ENCODE measurements at places on chromosomes 6 and 20.
A peak's percentile ranks its signal among the peaks of the same experiment; 100 is the strongest.

- no peak for DNase-seq
These were observed 210.0 kb downstream of the OGFRL1 start for GRCh38 chr6:71498638-71499037.

DNA sequence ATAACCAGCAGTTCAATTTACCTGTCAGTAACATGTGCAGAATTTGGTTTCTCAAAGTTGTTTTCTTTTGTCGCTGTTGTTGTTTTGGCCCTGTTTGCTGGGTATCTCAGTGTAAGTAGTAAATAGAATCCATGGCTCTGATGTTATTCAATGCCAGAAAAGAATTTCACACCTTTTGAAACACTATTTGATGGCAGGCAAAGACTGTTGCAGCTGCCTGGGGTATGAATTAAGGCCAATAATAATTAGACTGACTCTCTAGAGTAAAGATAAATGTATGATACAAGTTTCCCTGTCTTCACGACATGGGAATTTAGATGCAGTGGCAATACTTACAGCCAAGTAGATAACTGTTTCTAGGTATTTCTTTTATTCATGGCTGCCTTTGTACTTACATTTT, 281.4 kb downstream of the CD83 start:
- DNase-seq, result no peak

- DNase-seq, result peak; percentile 45
These were observed 333.9 kb downstream of the HACE1 start for GRCh38 chr6:104525677-104526322.

GRCh38 chr20:41927189-41927588, 309.0 kb upstream of the CHD6 start:
- no peak for DNase-seq

DNA sequence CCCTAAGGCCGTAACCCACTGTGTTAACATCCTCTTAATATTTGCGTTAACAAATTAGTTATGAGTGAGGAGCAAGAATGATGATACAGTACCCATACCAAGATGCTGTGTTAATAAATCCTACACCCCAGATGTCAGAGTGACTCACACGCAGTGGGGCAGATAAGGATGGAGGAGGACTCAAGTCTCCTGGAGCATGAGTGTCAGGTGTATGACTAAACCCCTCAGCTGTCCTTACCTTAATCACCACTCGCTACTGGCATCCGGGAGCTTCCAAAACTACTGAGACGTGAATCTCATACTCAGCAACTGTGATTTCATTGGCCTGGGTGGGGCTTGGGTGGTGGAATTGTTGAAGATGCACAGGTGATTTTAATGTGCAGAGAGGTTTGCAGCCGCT, 131.3 kb upstream of the MTHFD1L start:
- no peak for DNase-seq

GRCh38 chr20:50744143-50744792, 12.9 kb downstream of the PARD6B start:
- DNase-seq, result peak; percentile 67

DNA sequence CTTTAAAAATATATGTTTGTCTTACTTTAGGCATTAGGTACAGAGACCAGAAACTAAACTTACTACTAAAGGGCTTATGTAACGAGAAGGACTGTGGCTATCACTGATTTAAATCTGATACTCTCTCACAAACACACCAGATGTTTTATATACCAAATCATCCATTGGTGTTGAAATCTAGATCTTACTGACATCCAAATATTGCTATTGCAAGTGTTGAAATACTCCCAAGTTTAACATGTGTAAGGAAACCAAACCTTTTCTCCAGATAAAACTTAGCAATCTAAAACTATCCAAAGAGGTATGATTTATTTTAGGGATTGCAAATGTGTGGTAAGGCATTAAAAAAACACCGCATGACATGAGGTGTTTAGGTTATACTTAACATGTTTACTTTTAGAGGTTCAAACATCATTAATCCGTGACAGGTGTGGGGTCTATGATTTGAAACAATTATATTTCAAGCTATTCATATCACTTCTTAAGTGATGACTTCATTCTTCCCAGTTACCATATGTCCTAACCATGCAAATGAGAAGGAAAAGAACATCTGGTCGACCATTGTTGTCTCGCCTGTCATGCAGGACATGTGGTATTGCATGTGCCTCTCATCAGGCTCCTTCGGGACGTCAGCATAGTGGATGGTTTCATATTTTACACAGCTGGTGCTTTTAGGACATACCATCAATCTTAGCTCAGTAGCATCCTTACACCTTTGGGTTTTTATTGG, 168.3 kb upstream of the SPACA1 start:
- DNase-seq, result no peak

GRCh38 chr6:149586149-149586548, 20.0 kb downstream of the GINM1 start:
- no peak for DNase-seq

- no peak for DNase-seq
These were observed 102.1 kb downstream of the DLGAP4 start for GRCh38 chr20:36408219-36408618.

- DNase-seq, result no peak
These were observed 54.4 kb downstream of the GOPC start for GRCh38 chr6:117547688-117548621.

DNA sequence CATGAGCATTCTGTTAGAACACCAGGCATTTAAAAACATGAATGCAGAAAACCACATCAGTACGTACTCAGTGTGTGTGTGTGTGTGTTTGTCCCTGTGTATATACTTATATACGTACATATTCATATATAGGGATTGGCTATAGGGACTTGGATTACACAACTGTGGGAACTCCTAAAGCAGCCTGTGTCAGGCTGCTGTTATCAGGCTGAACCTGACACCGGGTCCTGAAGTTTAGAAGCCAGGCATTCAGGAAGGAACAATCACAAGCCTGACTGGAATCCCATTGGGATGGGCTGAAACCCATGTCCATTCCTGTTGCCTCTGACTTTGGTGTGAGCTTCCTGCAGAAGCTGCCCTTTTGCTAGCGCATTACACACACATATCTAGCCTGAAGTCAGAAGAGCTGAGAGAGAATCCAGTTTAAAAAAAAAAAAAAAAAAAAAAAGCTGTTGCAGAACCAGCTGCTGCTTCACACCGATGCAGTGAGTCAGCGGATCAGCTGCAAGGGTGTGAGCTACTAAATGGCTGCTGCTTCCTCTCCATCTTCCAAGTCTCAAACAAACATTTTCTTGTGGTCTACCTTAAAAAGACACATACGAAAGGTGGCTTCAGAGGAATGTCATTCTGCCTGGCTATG, 348.1 kb downstream of the THBS2 start:
- DNase-seq, result no peak

DNA sequence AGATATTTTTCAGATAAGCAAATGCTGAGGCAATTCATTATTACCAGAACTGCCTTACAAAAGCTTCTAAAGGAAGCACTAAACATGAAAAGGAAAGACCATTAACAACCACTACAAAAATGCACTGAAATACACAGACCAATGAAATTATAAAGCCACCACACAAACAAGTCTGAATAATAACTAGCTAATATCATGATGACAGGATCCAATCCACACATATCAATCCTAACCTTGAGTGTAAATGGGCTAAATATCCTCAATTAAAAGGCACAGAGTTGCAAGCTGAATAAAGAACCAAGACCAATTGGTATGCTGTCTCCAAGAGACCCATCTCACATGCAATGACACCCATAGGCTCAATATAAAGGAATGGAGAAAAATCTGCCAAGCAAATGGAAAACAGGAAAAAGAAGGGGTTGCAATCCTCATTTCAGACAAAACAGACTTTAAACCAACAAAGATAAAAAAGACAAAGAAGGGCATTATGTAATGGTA, 58.0 kb upstream of the PHIP start:
- DNase-seq, result no peak

DNA sequence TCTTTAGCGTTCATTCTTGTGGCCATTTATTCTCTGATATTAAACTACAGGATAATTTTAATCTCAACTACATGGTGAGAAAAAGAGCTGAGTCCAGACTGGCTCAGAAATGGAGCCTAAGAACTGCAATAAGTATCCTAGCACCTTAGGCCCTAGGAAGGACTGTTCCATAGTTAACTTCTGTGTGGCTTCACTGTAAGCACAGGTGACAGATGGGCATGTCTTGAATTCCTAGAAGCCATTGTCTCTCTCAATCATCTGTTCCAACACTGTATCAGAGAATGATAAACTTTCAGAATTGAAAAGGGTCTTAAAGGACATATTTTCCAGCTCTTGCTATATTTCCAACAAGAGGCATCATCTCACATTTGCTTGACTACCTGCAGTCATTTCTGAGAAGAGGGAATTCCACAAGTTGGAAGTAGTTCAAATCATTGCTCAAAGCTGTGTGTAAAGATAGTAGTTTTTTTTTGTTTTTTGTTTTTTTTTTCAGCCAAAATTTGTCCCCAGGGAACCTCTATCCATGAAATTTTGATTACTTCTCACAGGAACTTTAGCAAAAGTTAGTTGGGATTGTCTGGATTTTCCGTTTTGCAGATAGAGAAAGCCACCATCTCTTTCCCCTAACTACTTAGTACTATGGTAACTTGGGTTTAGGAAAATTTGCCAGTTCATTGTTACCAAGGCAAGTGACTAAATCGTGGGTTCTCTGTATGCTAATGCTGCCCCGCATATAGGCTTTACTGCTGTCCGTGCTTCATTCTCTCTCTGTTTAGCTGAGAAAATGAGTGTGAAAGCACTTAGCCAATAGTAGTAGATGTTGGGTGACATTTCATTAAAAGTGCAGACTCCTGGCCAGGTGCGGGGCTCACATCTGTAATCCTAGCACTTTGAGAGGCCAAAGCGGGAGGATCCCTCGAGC, 47.2 kb downstream of the KCNS1 start:
- no peak for DNase-seq

DNA sequence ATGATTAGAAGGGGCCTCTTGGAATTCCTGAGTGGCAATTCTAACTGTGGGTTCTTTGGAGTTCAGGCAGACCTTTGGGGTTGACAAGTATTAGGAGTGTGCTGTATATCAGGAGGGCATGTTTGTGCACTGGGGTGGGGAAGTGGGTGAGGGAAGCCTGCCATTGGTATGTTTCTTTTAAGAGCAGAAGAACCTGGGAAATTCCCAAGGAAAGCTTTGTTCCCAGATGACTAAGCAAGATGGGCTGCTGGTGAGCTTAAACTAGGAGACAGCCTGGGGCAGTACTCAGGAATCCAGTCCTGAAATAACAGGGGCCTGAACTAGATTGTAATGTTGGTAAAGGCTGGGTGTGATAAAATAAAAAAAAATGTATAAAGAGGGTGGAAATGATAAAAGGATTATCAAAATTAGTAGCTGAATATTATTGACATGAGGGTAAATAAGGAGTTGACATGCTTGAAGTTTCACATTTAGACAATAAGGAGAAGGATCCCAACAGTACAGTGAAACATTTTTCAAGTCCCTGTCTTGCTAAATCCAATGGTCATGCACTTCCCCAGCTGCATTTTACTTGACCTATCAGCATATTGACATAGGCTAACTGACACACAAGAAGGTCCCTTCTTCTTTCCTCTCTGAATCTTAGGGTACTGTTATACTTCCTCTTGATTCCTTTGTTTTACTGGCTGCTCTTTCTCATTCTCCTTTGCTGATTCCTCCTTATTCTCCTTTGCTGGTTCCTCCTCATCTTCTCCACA, 18.4 kb upstream of the IFNGR1 start:
- DNase-seq, result peak; percentile 79

DNA sequence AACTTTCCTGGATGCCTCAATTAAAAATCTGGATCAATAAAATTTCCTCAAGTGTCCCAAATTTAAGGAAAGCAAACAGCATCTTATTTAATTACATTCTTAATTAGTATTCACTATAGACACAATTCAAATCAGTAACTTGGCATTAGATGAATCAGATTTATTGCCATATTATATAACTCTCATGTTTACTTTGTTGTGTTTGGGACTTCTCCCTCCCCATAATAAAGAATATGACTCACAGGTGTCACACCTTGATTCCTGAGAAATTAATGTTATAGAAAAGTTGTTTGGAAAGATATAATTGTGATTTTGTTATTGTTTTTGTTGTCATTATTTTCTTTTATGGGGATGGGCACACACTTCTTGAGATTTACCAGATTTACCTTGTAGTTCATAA, 18.4 kb downstream of the EYA4 start:
- no peak for DNase-seq

DNA sequence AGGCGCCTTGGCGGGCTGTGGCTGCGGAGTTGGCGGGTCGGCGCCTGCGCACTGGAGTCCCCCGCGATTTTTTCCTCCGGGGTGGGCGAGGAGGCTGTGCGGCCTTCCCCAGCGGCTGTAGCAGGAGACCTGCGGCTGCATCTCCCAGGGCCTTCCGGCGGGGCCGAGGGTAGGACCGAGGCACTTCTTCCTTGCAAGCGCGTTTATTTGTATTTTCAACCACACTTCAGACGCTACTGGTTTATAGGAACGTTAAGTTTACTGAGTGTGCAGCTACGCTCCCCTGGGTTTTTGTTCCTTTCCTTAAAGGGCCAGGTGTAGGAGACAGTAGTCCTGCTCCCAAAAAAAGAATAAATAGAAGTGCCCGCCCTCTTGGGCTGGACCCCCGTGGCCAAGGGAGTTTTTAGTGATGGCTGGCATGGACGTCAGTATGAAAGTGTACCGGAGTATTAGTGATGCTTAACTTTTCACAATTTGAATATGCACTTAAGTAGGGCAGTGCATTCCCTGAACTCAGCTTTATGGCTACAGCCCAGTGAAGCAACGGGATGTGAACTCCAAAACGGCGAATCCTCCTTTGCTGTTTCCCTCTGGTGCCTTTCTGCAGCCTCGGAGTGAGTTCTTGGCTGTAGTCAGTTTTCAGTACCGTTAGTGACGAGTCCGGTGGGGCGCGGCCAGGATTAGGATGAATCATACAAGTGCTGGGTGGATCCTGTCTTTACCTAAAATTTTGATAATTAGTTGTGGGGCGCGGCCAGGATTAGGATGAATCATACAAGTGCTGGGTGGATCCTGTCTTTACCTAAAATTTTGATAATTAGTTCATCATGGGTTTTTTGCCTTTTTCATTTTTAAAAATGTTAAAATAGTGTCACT, 1.0 kb upstream of the FBXO5 start:
- peak; percentile 49 for DNase-seq
